ENCODE measurements at places on chromosomes 7 and 10.

DNA sequence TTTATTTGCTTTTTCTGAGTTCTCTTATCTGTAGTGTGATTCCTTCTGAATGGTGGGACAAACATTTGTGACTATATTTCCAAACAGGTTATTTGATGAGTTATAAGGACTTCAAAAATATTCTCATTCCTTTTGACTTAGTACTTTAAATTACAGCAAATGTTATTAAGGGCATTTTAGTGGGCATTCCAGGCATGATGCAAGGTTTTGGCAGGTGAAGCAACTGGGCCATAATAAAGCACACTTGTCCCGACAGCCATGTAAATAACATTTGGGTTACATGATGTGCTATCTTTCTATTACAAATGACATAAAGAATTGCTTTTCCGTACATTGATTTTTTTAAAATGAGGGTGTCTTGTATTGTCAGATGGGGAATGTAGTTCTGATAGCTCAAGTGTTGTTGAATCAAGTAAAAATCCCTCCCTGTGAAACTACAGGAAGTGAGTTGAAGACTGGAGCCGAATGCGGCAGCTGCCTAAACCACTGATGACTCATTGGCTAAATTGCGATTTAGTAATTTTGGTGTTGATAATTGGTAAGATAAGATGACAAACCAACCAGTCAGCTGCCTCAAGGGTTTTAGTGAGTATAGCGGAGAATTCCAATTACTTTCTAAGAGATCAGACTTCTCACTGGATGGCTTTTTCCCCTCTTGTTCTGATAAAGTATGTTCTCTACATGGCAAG lies 231.3 kb upstream of the NPY start:
- DNase-seq: peak; percentile 7

GRCh38 chr10:122859527-122859926 lies 13.9 kb upstream of the CUZD1 start:
- DNase-seq: no peak

- no peak for DNase-seq
Measured at GRCh38 chr7:158783595-158783994, 45.7 kb downstream of the ESYT2 start.

GRCh38 chr7:101736084-101736483 lies 81.3 kb upstream of the CUX1 start:
- DNase-seq: no peak

GRCh38 chr7:41012041-41012440 lies 690.8 kb downstream of the INHBA start:
- no peak for DNase-seq

DNA sequence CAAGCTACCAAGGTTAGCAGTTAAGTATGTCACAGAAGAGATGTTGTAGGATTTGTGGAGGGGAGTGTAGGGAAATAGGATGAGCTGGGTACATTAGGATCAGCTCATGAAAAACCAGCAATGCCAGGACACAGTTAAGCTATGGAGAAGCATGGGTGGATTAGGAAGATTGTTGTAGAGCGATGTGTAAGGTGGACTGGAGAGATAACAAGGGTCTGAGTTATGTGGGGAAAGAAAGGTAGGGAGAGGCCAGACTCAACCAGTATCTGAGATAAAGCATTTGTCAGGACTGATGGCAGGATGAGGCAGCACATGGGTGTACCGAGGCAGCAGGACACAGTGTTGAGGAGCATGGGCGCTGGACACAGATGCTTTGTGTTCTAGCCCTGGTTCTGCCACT lies 85.4 kb upstream of the PRR15 start:
- no peak for DNase-seq

GRCh38 chr7:84297616-84298015 lies 103.0 kb upstream of the SEMA3A start:
- DNase-seq: no peak

- no peak for DNase-seq
Measured at GRCh38 chr7:10804770-10805169, 168.9 kb upstream of the PHF14 start.

- DNase-seq: no peak
Measured at GRCh38 chr7:129299889-129300288, 75.1 kb downstream of the AHCYL2 start.

DNA sequence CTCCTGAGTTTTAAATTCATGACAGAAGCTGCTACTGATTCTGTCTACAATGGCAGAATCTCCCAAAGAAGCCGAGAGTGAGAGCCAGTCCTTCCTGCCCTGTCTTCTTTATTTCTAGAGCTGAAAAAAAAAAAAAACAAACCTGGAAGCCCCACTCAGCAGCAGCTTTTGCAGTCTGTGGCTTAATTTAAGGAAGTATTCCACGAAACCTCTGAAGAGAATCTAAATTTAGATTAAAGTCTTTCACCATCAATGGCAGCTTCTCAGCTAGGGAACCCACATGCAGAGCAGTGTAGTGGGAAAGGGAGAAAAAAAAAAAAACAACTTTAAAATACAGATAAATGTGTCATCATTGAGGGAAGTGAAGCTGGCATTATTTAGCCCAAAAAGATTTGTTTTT lies 23.4 kb downstream of the SMURF1 start:
- peak; percentile 62 for DNase-seq

DNA sequence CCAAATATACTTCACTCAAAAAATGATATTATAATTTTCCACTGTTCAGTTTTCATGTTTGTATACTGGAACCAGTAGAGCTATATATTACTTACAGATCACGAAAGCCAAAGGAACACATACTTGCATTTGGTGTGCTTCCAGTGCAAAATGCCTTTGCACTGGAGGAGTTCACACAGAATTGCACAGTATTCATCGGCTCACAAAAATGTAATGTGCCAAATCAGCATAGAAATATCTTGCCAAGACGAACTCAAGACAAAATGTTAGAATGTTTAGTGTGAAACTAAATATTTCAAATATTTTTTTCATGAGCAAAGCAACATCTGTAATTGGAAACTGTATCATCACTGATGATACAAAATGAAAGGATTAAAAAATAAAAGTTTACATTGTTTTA lies 646.2 kb upstream of the SEMA3D start:
- DNase-seq: no peak

GRCh38 chr7:129110982-129111376 lies 33.5 kb upstream of the TSPAN33 start:
- DNase-seq: no peak

DNA sequence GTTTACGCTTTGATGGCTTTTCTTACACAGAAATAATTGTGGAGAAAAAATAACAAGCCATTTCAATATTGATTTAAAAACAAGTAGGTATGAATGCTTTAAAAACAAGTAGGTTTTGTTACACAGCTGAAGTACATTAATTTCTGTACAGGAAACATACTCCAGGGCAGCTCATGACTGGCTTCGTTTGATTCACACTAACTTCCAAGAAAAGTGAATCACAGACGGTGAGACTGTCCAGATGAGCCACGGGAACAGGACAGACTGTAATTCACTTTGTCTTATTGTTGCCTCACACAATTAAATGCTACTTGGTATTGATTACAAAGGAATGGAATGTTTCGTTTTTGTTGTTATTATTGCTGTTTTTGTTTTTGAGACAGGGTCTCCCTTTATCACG lies 26.6 kb upstream of the SNX10 start:
- DNase-seq: peak; percentile 5

DNA sequence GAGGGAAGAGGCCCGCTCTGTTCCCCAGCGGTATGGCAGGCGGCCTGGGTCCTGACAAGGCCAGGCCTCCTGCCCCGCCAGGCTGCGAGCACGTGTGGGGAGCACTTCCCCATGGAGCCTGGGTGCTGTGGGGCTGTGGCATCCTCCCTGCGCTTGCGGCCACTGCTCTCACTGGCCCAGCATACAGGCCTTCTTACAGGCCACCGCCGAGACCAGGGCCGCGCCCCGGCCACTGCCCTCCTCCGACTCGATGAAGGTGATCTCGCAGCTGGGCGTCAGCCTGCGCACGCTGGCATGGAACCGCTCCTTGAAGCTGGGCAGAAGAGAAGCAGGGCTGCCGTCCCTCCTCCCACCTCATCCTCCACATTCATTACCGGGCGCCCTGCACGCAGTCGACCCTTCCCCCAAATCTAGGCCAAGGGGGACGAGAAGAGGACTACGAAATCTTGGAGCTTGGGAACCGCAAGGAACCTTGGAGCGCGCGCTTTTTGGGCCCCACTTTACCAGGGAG lies 3.9 kb upstream of the MYL7 start:
- DNase-seq: no peak

- DNase-seq: no peak
Measured at GRCh38 chr10:80619036-80619435, 81.3 kb downstream of the SH2D4B start.

GRCh38 chr10:100911472-100911871 lies 1.3 kb upstream of the SLF2 start:
- no peak for DNase-seq

All from cardiac fibroblast (primary cell).